Activated CD4-positive, alpha-beta T cell treated with anti-CD3 and anti-CD28 coated beads, Interleukin-2, amount 10 ng/mL, durations not matched to agents 7 days and 5 days (primary cell): ENCODE measurements at places on chromosomes 16 and 17. TPM values are rescaled to one million over a fixed set of nuclear protein-coding genes. Genes with fewer than 3 reads are reported as not detected.
A peak's percentile ranks its signal among the peaks of the same experiment; 100 is the strongest.

GRCh38 chr17:44081681-44082080 is 11.1 kb downstream of the G6PC3 start:
- no peaks in the 10 kb centered on the region for H3K4me1 ChIP-seq
- no peak overlapping the region for H3K27ac ChIP-seq
- peaks cover 2% of the 10 kb centered on the region for H3K36me3 ChIP-seq
- no peak overlapping the region for H3K4me3 ChIP-seq
- no peaks in the 10 kb centered on the region for H3K27me3 ChIP-seq

DNA sequence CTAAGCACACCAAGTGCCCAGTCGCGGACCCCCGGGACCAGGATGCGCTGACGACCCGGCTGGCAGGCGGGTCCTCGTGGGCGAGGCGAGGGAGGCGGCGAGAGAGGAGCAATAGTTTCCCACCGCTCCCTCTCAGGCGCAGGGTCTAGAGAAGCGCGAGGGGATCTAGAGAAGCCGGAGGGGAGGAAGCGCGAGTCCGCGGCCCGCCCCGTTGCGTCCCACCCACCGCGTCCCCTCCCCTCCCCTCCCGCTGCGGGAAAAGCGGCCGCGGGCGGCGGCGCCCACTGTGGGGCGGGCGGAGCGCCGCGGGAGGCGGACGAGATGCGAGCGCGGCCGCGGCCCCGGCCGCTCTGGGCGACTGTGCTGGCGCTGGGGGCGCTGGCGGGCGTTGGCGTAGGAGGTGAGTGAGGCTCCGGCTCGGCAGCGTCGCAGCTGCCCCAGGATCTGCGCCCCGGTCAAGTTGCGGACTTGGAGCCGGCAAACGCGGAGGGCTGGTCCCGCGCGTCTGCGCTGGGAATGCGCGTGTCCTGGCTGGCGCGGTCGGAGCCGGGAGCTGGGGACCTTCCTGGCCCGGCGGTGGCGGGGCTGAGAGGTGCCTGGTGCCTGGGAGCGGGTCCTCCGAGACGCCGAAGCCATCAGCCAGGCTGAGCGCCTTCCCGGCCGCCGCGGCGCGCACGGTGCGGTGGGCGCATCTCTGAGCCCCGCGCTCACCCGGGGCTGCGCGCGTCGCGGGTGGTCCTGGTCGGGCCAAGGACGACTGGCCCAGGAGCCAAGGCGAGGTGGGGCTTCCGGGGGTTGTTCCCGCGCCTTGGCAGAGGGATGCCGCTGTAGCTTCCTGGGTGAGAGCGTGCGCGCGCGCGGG is at the start of gene ITGB3:
TSS of gene ITGB3 (plus strand) at position 287 of the 862 bp plus-strand sequence. CDS start at position 322, 35 bp downstream.
- peaks cover 70% of the 10 kb centered on the region for H3K27me3 ChIP-seq
- peak within 1 kb of the TSS; percentile 83 for H3K4me3 ChIP-seq
- H3K36me3 ChIP-seq, result peaks cover 2% of the 10 kb centered on the region
- H3K27ac ChIP-seq, result no peak within 1 kb of the TSS
- H3K4me1 ChIP-seq, result peaks cover 35% of the 10 kb centered on the region

Gene DHX8
- total RNA-seq, result 56.0 TPM

DNA sequence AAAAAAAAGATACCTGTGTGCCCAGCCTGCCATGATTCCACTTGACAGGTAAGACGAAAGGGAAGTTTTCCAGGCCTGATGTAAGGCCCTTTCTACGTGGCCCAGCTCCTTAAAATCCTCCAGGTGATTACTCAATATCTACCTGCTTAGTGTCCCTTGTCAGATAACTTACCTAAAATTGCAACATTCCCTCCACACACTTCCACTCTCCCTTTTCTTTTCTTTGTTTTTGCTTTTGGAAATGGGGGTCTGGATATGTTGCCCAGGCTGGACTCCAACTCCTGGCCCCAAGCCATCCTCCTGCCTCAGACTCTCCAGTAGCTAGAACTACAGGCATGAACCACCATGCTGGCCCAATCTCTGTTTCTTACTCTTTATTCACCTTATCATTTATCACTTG is 7.2 kb upstream of the PLXDC1 start:
- peaks cover 7% of the 10 kb centered on the region for H3K27me3 ChIP-seq
- no peak overlapping the region for H3K27ac ChIP-seq
- H3K36me3 ChIP-seq, result peaks cover 2% of the 10 kb centered on the region
- no peak overlapping the region for H3K4me3 ChIP-seq
- no peak for DNase-seq

GRCh38 chr17:17681744-17682292 is 560 bp downstream of the RAI1 start:
- H3K36me3 ChIP-seq, result no peaks in the 10 kb centered on the region
- peak overlapping the region; percentile 85 for H3K4me3 ChIP-seq
- H3K27me3 ChIP-seq, result peaks cover 9% of the 10 kb centered on the region

GRCh38 chr16:64892835-64893785 is 228.8 kb downstream of the CDH11 start:
- no peaks in the 10 kb centered on the region for H3K4me1 ChIP-seq
- no peak overlapping the region for H3K4me3 ChIP-seq
- no peak for DNase-seq
- no peaks in the 10 kb centered on the region for H3K36me3 ChIP-seq
